ENCODE measurements at places on chromosomes 16 and 17.

DNA sequence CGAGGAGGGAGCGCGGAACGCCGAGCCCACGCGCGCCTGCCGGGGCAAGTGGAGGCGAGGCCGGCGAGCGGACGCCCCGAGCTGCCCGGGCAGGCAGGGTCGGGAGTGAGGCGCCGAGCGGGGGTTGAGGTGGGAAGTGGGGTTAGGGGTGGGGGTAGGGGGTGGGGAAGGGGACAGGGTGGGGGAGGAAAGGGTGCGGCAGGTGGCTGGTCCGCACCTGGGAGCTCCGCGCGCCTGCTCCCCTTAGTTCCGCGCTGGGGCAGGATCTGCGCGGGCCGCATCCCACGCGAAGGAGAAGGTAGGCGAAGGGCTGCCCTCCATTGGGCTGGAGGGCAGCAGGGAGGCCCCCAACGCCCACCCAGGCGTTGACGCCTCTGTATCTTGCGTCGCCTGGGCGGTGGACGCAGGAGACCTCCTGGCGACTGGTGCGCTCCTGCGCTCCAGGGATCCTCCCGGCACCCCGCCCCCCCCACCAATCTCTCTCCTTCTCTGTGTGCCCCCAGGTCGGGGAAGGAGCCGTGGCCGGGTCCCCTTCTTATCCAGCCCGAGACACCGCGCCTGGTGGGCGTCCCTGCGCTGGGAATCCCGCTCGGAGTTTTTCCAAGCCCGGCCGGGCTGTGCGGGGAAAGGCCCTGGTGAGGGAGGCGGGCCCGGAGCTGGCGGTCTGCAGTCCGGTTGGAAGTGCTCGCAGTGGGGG is 51.3 kb upstream of the AMZ2 start:
- DNase-seq = no peak

GRCh38 chr16:89422527-89422904 is 67.8 kb downstream of the ANKRD11 start:
- no peak for DNase-seq

DNA sequence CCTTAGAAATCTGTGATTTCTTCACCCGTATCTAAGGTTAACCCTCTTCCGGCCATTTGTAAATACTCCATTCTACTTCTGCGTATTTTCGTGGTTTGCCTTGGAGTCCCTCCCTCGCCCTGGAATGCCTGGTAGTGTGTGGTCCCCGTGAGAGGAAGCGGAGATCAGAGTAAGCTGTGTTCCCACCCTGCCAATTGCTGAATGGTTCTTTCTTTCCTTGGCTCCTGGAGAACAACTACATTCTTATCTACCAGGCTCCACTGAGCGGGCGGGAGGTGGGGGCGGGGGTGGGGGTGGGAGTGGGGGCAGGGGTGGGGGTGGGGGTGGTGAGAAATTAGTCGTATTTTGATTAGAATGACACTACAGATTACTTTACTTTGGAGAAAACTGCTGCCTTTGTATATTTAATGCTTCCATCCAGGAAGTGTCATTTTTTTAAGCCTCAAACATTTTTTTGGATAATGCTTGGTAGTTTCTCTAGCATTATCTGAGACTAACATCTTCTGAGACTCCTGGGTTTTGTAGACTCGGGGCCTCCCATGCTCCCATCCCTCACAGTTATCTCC is 20.9 kb upstream of the FASN start:
- DNase-seq = no peak

DNA sequence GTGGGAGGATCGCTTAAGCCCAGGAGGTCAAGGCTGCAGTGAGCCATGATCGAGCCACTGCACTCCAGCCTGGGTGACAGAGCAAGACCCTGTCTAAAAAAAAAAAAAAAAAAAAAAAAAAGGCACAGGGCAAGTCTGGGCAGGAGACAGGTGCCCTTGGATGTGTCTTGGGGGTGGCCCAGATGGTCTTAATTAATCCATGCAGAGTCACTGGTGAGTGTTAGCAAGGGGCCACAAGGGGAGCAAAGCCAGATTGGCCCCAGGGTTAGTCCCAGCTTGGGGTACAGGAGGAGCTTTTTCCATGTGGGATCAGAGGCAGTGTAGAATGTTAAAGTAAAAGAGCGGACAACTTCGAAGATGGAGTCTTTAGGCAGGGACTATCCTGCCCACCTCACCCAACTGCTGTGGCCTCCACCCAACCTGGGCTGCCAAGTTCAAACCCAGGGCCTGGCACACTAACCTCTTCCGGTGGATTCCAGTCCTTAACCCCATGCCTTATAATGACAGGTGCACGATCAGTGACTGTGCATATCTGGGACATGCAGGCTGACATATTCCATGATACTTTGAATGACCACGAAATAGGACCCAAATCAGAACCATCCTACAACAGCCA is 32.2 kb upstream of the MFSD6L start:
- DNase-seq = no peak

DNA sequence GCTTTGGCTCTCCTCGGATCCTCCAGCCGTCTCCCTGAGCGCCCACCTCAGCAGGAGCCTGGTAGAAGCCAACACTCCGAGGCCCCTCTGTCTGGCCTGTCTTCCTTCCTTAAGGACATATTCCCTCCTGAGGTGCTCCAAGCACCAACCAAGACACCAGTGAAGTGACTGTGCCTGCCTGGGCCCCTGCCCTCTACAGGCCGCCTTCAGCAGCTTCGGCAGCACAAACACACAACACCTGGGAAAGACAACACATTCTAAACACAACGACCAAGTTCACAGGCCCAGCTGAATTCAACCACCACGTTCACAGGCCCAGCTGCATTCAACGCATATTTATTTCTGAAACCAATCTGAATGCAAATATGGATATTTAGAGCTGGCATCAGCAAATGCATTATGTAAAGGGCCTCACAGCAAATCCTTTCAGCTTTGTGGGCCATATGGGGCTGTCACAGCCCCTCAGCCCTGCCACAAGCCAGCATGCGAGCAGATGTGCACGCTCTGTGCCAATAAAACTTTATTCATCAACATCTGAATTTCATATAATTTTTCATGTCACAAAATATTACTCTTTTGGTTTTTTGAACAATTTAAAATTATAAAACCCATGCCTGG is 12.2 kb downstream of the GALNS start:
- DNase-seq = no peak

DNA sequence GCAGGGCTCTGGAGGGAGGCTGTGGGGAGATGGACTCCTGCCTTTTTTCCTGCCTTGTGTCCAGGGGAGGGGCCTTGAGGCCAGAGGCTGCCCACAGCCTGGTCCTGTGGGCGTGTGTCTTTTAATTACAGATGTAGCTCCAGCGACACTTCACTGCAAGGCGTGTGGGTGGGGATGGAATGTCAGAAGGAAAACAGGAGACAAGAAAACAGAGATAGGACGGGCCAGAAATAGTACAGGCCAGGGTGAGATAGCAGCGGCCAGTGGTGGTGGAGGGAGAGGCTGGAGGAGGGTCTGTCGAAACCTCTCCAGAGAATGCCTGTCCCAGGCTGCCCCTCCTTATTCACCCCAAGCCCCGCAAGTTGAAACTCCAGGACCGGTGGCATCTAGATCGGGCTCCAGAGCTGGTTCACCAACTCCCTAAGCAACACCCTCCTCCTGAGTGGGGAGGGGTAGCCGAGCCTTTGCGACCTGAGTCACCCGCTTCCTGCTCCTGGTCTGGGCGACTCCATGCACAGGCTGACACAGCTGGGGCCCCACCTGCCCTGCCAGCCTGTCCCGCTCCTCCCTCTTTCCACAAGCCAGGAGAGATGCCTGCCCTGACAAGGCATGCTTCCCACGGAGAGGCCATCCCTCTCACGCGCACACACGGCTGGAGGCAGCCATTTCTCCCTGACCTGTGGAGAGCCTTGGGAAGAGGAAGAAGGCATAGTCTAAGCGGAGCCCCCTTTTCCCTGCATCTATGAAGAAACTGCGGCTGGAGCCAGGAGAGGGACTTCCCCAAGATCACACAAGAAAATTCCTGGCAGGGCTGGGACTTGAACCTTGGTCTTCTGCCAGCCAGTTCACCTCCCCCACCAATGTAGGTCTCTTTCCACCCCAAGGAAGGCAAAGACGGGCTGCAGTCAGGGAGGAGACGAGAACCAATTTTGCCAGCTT is 6.6 kb upstream of the JUP start:
- DNase-seq = no peak

DNA sequence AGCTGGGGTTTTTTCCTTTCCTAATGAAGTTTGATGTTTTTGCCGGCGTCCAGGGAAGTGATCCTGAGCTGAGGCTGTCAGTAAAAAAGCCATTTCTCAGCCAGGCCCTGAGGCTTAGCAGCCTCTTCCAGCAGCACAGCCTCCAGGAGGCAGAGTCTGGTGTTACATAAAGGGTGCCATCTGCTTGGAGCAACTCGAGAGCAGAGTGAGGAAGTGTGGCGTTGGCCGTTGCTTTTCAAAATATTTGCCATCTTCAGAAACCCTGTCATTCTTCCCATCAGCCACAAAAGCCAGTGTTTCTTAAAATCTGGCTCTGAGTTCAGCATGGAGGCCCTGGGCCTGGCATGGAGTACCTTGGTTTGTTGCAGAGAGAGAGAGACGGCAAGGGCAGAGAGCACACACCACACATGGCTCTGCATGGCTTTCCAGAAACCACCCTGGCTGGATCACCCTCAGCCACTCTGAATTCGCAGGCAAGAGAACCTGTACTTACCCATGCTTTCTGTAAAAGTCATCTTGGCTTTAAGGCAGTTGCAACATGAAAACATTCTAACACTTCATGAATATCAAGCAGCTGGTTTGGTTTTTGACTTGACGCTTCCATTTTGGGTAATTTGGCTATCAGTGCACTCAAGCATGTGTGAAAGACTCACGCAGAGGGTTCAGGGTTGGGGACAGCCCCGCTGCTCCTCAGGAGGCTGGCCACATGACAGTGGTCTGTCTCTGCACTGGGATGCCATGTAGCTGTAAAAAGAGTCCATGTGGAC is 21.0 kb downstream of the PMM2 start:
- DNase-seq = no peak

DNA sequence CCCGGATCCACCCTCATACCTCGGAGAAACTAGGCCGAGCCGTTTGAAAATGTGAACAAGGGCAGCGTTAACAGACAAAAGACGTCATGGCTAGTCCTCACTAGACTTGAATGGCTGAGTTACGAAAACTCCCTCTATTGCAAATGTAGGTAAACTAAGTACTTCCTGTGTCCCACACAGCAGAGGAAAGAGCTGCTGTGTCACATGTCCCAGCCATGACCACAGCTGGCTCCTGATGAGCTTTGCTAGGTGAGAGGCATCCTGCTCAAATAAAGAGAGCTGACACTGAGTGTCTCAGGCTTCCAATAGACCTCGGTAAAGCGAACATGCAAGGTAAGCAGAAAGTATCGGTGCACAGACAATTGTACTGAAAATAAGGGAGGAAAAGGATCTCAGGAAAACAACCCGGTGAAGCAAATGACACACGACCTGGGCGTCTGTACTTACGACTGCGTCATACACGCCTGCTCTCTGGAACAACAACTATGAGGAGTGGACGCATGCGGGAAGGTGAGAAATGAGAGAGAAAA is 26.0 kb downstream of the TMEM204 start:
- DNase-seq = no peak

DNA sequence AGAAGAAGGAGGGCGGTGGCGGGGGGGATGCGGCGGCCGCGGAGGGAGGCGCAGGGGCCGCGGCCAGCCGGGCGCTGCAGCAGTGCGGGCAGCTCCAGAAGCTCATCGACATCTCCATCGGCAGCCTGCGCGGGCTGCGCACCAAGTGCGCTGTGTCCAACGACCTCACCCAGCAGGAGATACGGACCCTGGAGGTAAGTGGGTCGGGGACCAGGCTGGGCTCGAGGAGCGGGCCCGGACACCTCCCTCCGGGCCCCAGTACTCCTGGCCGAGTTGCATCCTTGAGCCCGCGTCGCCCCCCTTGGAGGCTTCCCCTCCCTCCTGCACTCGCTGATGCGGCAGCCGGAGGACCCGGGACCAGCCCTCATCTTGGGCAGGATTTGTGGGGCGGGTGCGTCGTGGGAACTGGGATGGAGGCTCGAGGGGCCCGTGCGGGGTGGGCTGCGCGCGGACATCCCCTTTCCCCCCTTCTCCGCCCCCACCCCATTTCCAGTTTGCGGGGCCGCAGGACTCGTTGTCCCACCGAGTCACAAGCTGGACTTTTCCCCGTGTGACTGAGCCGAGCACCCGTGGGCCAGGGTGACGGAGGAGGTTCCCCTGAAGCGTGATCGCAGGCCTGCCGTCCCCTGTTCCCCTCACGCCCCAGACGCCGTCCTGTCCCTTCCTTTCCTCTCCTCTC is 572 bp downstream of the KSR1 start:
- DNase-seq = peak; percentile 12

- no peak for DNase-seq
Measured at GRCh38 chr16:71771571-71771970, 37.1 kb downstream of the AP1G1 start.
